ENCODE measurements at places on chromosomes 3 and 15. TPM values are rescaled to one million over a fixed set of nuclear protein-coding genes. Genes with fewer than 3 reads are reported as not detected.

Gene BTLA
- not detected for total RNA-seq

Gene SERINC4
- not detected for total RNA-seq

Gene NEK10
- 4.4 TPM for total RNA-seq

Gene MAGI1
- total RNA-seq, result 6.3 TPM

Gene HSPBAP1
- total RNA-seq, result 2.7 TPM

Gene FAM219B
- total RNA-seq, result 37.5 TPM

Gene MRAS
- total RNA-seq, result 26.8 TPM

Gene FANCD2OS
- not detected for total RNA-seq

Gene ADGRG7
- total RNA-seq, result not detected

Gene SPSB4
- total RNA-seq, result not detected

Gene CP
- total RNA-seq, result 2.4 TPM

Gene UBA7
- 30.3 TPM for total RNA-seq

Gene CPA3
- total RNA-seq, result not detected

Gene GOLGA8S
- 0.39 TPM for total RNA-seq

Gene GCSAM
- not detected for total RNA-seq

Gene XIRP1
- not detected for total RNA-seq

Gene HRG
- total RNA-seq, result not detected

Gene FBXW12
- not detected for total RNA-seq

Gene CGNL1
- total RNA-seq, result 2.0 TPM

Gene TMEM108
- not detected for total RNA-seq

Gene DUT
- total RNA-seq, result 91.3 TPM

Gene CLSTN2
- 5.6 TPM for total RNA-seq

Gene NTRK3
- total RNA-seq, result 2.0 TPM

Gene CHRNA3
- total RNA-seq, result not detected

Gene FBXO40
- not detected for total RNA-seq

Gene RTP1
- not detected for total RNA-seq

Gene CDCP1
- total RNA-seq, result 0.78 TPM

Gene CD86
- total RNA-seq, result not detected

Gene CCRL2
- 0.62 TPM for total RNA-seq

Gene GASK1A
- 0.15 TPM for total RNA-seq

Gene ITIH3
- total RNA-seq, result not detected

Gene GP5
- total RNA-seq, result 0.10 TPM

Gene RLBP1
- not detected for total RNA-seq

Gene SLCO2A1
- 0.44 TPM for total RNA-seq

Gene RPP25
- 15.2 TPM for total RNA-seq

Gene CPLX3
- total RNA-seq, result not detected

Gene BCHE
- 1.9 TPM for total RNA-seq

Gene CFAP100
- not detected for total RNA-seq

Gene DPPA4
- not detected for total RNA-seq

Gene ANKUB1
- not detected for total RNA-seq

Gene P2RY14
- not detected for total RNA-seq

Gene ACKR4
- 0.29 TPM for total RNA-seq

Gene SYNPR
- total RNA-seq, result not detected

Gene LRRC31
- total RNA-seq, result not detected

Gene PPP1R14D
- not detected for total RNA-seq

Gene GP9
- not detected for total RNA-seq
